Pons (tissue), 1 donor: ENCODE measurements at places on chromosomes 4 and X.

DNA sequence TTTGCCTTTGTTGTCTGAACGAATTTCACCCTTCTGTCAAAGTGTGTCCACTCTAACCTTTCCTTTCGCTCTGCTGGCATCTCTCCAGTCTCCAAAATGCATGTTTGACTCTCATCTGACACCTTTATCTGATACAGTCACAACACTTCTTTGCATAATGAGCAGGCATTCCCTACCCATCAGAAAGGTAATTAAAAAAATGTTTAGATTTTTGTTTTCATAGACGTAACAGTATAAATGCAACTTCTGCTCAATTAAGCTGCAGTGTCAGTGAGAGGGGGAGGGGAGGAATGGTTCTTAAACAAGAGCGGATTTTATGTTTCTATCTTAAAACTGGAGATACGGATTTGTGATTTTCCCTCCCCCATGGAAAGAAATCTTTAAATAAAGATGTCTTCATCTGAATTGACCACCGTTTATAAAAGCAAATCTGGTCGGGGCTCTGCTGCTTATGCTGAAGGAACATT lies 70.2 kb downstream of the CXXC4 start:
- DNase-seq: peak; percentile 65

DNA sequence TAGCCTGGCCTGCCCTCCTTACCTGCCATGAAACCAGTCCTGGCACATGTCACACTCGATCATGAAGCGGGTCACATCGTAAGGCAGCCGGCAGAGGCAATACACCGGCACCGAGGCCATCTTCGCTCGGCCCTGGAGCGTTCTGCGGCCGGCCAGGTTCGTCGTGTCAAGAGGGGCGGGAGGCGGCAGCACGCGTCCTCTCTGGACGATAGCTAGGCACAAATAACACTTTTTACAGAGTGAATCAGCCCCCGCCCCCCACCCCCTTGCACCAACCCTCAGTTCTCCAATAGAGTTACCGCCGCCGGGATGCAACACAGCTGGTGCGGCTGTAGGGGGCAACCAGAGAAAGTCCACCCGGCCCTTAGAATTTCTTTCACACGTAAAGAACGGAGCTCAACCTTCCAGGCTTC lies 1.7 kb downstream of the PHF8 start:
- DNase-seq: peak; percentile 25

- no peak for DNase-seq
Observed at GRCh38 chr4:186932631-186933187, 209.1 kb upstream of the FAT1 start.

DNA sequence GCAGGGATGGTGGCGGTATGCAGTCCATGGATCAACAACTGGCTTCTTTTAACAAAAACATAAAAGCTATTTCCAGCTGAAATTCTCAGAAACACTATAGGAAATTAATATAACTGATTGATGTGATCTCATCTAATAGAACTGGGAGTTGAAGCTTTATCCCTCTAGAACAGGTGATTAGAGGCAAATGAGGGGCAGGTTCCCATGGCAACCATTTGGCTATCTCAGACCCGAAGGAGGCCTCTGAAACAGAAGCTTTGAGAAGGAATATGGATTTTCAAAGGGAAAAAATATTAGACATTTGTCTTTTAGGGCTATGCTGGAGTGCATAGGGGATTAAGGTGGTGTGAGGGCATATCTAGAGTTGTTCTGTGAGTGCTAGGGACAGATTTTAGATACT lies 50.0 kb downstream of the IGSF1 start:
- DNase-seq: no peak

GRCh38 chrX:39335513-39336235 lies 534.4 kb downstream of the MID1IP1 start:
- no peak for DNase-seq

GRCh38 chrX:10471418-10471817 lies 149.0 kb downstream of the MID1 start:
- DNase-seq: no peak
